ENCODE measurements at places on chromosomes 1 and 21.
A peak's percentile ranks its signal among the peaks of the same experiment; 100 is the strongest.

GRCh38 chr21:45514311-45515021 lies 27.8 kb downstream of the SLC19A1 start:
- DNase-seq = no peak

DNA sequence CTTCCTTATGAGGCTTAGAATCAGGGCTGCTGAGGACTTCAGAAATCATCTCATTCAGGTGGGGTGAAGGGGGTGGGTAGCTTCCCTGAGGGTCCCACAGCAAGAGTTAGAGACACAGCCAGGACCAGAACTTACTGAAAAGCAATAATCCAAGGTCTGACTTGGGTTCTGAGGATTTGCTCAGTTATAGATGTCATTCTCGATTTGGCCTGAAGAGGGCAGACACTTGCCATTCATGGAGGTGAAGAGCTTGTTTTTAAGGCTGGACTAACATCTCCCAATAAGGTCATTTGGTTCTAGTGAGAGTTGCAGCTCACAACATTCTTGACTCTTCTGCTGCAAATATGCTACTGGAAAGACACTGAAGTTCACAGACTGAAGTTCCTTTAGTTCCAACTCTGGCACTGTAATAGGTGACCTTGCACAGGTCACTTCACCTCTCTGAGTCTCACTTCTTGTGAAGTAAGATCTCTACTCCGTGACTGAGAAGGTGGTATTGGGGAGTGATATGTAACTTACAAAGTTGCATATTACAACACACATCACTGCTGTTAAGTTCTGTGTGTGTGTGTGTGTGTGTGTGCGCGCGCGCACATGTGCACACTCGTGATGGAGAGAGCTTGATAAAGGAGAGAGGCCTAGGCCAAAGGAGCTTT lies 69.8 kb upstream of the DIRAS3 start:
- DNase-seq = peak; percentile 57

DNA sequence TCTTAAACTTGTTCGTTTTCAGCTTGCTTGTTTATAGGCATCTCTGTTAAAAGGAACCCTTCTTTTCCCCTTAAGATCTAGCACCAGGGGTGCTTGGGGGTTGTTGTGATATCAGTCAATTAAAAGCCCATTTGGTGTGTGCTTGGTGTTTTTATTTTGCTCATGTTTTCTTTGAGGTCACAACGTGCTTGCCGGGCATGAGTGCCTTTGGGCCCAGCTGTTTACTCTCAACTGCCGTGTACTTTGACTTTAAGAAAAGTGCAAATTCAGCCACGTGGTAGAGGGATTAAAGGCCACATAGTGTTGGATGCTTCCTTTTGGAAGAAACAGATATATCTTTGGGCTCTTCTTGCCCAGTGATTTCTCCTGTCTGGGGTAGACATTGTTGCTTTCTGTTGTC lies 10.5 kb downstream of the ARID1A start:
- DNase-seq = no peak

DNA sequence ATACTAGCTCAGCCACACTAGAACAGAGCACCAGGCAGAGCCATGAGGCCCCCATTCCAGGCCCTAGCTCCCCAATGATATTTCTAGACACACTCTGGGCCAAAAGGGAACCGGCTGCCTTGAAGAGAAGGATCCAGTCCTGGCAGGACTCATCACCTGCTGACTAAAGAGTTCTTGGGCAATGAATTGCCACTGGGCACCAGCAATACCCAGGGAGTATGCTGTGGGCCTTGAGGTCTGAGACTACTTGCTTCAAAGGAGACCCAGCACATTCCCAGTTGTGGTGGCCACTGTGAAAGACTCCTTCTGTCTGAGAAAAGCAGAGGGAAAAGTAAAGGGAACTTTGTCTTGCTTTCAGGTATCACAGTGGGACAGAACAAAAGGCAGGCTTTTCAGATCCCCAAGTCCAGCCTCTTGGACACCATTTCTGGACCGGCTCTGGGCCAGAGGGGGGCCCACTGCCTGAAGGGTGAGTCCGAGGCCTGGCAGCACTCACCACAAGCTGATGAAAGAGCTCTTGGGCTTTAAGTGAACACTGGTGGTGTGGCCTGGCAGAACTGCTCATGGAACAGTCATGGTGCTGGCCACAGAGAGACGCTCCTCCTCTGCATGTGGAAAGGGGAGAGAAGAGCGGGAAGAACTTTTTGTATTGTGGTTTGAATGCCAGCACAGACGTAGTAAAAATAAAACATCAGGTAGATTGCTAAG lies 72.5 kb downstream of the CDC42BPA start:
- no peak for DNase-seq

DNA sequence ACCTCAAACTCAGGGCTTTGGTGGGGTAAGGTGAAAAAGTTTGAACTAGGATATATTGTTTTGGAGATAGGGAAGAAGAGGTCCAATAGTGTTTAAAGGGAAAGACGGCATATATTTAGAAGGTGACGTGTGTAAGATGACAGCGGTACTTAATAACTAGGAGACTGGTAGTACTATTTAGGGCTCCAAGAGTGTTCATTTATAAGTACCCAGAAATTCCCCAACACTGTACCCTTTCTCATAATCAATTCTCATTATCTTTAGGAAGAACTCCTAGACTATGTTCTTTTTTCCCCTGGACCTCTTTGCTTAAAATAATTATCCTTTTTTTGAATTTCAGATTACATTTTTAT lies 1.5 kb downstream of the LYPLAL1 start:
- DNase-seq = no peak

DNA sequence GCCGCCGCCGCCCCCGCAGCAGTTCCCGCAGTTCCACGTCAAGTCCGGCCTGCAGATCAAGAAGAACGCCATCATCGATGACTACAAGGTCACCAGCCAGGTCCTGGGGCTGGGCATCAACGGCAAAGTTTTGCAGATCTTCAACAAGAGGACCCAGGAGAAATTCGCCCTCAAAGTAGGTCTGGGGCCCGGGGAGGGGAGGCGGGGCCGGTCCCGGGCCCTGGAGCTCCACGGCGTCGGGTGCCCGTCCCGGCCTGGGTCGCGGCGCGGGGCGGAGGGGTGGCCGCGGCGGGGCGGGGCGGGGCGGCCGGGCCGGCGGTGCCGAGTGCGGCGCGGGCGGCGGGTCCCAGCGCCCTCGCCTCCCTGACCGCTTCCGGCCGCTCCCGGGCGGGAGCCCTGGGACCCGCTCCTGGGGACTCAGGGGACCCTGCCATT lies 646 bp downstream of the MAPKAPK2 start:
- DNase-seq = no peak

DNA sequence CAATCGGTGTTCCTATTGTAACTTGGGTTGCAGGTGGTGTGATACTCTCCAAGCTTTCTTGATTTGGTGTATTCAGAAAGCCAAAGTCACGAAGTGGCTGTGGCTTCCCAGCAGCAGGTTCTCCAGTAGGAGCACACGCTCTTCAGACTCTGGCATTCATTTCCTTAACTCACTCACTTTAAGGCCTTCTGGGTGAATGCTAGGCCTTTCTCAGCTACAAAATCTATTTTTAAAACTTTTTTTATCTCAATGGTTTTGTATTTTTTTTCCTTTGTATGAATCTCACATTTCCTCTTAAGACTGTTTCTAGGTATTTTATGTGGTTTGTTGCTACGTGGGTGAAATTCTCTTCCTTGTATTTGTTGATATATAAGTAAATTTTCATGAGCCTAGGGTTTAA lies 22.9 kb upstream of the PKN2 start:
- no peak for DNase-seq

DNA sequence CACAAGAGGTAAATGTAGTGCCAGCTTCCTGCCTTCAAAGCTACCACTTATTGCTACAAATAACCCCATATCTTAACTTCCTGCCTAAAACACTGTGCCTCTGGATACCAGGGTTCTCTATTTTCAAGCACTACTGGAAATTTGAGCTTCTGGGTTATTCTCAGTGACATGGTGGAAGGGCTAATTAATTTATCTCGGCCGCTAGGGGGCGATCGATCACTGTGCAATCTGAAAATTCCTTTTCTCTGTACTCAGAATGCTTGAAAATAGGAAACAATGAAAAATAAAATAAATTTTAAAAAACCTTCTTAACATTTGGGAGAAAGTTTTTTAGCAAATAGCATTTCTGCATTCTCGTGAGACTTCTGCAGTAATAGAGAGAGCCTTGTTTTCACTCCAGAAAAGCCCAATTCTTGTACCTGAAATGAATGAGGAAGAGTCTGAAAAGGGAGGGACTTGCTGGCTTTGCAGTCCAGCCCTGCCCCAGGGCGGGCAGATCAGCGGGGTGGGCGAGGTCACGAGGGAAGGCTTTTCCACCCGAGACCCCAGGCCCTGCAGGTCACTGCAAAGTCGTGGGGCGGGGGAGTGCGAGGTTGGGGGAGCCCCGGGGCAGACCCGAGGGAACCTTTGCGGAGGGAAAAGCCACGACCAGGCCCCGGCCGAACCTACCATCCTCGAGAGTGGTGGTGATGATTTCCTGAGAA lies 276.7 kb downstream of the PCP4 start:
- DNase-seq = peak; percentile 53

- DNase-seq = peak; percentile 36
These were observed 72.8 kb downstream of the PLEKHA6 start for GRCh38 chr1:204286831-204287421.

GRCh38 chr21:28423521-28424190 lies 569.0 kb downstream of the LTN1 start:
- no peak for DNase-seq

GRCh38 chr1:54859700-54860391 lies 27.1 kb downstream of the DHCR24 start:
- no peak for DNase-seq

DNA sequence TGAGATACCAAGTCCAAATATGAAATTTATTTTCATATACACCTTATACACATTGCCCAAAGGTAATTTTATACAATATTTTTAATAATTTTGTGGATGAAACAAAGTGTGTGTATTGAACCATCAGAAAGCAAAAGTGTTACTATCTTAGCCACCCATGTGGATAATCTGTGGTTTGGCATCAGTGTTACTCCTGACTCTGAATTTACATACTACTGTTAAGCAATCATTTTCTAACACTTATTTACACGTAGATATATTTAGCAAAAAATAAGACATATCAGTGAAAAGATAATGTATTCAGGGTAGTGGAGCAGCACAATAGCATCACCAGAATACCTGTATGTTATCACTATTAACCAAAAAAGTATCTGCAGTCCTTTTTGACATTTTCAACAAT lies 23.8 kb downstream of the DENND2D start:
- DNase-seq = no peak

DNA sequence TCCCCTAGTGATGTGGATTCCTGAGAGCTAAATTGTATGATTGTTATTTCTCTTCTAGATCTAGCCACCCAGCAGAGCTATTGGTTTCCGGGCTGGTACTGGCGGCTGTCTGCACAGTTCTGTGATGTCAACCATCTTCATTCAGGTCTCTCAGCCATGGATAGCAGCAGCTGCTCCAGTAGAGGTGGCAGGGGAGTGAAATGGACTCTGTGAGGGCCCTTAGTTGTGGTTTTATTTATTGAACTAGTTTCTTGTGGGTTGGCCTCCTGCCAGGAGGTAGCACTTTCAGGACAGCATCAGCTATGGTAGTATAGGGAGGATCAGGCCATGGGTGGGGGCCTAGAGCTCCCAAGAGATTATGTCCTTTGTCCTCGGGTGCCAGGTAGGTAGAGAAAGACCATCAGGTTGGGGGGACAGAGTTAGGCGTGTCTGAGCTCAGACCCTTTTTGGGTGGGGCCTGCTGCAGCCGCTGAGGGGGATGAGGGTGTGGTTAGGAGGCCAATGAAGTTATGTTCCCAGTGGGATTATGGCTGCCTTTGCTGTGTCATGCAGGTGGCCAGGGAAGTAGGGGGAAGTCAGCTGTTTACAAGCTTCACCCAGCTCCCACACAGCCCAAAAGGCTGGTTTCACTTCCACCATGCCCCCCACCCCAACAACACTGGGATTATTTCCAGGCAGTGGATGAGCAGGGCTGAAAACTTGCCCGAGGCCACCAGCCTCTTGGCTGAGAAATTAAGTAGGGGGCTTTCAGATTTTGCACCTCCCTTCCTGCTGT lies 55.1 kb upstream of the RGS4 start:
- DNase-seq = no peak

DNA sequence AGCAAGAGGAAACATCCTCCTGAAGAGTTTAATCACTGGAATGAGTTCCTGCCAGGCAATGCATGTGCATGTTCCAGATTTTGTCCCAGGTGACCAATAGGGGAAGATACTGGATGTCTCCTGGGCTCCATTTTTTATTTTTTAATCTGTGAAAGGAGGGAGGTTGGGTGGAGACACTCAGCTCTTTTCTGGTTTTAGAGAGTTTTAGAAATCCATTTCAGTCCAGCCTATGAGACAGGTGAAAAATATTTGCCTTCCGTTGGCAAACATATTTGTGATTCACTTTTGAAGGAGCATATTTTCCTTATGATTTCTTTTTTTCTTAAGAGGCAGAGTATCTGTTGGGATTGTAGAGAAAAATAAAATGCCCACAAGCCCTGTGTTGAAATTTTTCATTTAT lies 70.7 kb downstream of the ABCA4 start:
- DNase-seq = no peak

- no peak for DNase-seq
These were observed 217.2 kb upstream of the C1orf105 start for GRCh38 chr1:172203135-172203823.

DNA sequence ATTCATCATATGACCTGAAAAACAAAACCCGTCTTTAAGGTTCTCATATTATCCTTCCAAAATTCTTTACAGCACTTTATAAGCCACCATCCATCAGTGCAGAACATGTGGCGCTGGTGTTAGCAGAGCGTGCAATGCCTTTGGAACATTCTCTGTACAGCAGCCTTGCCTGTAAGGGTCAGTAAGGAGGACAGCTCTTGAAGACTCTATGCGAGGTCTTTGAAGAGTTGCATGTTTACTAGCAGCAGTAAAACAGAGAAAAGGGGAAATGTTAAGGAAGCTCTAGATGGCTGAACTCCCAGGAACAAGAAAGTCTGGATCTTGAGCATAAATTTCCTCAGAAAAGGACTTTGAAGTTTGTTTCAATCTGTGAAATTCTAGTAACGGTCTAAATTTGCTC lies 365.6 kb downstream of the DUSP10 start:
- DNase-seq = no peak

- no peak for DNase-seq
These were observed 109.7 kb downstream of the SLC35F3 start for GRCh38 chr1:234014208-234014607.

- DNase-seq = no peak
These were observed 6.0 kb upstream of the PIGC start for GRCh38 chr1:172449585-172450523.

GRCh38 chr21:15732290-15732995 lies 2.7 kb downstream of the USP25 start:
- DNase-seq = peak; percentile 39

DNA sequence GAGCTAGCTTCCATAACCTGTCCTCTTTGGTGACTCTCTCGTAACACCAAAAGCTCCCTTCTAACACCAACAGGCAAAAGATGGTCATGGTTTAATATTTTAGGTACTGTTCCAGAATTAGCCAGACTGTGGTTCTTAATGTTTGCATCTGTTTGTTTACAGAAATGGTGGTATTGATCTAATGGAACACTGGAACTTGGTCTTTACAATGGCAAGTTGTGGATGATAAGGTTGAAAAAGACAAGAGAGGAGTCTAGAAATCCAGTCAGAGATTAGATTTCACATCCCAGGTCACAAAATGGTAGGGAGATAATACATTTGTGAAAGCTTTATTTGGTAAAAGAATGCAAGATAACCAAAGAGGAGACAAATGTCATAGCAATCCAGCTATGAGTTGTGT lies 293.1 kb downstream of the SMYD3 start:
- DNase-seq = no peak
